Kidney (tissue), 22 donors: ENCODE measurements at places on chromosomes 1 and 21.

DNA sequence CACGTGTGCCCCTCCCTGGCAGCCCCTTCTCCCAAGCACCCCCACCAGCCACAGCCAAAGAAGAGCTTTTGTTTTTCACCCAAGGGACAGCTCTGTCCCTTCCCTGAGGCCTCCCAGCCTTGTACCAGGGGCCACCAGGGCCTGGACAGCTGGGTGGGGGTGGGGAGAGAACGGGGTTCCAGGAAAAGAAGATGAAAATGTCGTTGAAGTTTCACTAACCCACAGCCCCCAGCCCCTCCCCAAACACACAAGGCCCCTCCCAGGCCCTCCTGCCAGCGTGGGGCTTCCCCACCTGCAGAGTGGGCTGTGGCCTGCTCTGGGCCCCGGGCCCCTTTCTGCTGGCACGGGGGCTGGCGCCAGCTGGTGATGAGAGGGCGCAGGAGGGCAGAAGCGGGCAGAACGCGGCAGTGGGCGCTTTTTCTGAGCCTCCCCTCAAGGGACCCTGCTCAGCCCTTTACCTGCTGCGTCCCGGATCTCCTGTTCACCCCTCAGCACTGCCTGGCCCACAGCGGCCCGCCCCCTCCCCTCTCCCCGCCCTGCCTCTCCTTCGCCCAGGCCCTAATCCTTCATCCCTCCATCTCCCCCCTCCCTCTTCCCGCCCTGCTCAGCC, 5.5 kb upstream of the ANKRD65 start:
- DNase-seq: no peak

- DNase-seq: peak; percentile 40
These were observed 111.8 kb upstream of the PRMT6 start for GRCh38 chr1:106944721-106945120.

- DNase-seq: peak; percentile 17
These were observed 15.5 kb downstream of the TEX38 start for GRCh38 chr1:46687093-46687659.

DNA sequence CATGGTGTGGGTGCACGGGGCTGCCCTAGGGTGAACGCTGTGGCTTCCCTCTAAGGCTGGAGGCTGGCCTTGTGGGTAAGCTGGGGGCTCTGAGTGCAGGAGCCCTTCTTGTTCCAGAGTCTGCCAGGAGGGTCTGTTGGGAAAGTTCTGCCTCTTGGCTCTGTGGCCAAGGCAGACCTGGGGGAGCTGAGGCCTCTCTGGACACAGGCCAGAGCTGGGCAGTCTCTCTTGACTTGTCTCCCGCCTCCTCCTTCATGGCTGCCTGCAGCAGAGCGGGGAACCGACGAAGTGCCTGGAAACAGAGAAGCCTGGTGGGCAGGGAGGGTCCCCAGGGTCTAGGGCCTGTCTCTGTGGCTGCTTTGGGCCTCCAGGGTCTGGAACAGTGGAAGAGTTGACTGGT, 30.3 kb upstream of the PEX10 start:
- DNase-seq: no peak

DNA sequence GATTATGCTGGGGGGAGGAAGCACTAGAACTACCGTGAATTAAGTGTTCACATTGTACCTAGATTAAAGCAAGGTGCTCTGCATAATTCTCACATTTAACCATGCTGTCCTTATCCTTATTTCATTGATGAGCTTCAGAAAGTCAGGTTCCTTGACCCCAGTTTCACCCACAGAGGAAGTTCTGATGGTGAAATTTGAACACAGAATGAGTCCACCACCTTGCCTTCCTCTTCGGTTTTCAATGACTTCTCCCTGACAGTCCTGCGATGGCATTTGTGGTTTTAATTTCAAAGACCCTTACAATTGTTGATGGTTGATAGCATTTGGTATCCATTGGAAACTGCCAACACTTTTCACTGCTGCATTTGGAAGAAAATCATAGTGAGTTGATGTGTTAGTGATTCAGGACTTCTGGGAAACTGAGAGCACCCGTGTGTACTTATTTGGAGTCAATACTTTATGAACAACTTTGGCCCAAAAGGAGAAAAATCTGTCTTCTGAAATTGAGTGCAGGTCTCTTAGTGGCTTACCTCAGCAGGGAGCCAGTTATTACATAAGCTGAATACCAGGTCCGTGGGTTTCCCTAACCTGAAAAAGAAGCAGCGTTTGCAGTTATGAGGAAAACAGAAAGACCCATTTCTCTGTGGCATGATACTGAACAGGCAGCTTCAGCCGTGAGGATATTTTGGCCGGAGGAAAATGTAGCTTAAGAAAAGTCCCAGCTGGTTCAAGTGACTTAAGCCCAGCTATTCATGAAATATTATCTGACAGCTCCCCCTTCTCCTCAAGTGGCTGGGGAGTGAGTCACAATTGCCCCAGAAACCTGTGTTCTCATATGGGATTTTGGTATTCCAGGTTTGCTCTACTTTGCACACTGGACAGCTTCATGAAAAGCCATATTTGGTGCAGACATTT, 47.5 kb downstream of the ROR1 start:
- no peak for DNase-seq
